Naive thymus-derived CD4-positive, alpha-beta T cell (primary cell): ENCODE measurements at places on chromosomes 1 and 21. TPM values are rescaled to one million over a fixed set of nuclear protein-coding genes. Genes with fewer than 3 reads are reported as not detected.
A peak's percentile ranks its signal among the peaks of the same experiment; 100 is the strongest.

- DNase-seq: peak; percentile 52
Measured at GRCh38 chr1:25711555-25712298, 88.3 kb upstream of the SELENON start.

- DNase-seq: no peak
Measured at GRCh38 chr1:188170411-188170810, 1341.7 kb downstream of the PLA2G4A start.

The FAM89A gene
- total RNA-seq: 6.9 TPM in 2 replicates

DNA sequence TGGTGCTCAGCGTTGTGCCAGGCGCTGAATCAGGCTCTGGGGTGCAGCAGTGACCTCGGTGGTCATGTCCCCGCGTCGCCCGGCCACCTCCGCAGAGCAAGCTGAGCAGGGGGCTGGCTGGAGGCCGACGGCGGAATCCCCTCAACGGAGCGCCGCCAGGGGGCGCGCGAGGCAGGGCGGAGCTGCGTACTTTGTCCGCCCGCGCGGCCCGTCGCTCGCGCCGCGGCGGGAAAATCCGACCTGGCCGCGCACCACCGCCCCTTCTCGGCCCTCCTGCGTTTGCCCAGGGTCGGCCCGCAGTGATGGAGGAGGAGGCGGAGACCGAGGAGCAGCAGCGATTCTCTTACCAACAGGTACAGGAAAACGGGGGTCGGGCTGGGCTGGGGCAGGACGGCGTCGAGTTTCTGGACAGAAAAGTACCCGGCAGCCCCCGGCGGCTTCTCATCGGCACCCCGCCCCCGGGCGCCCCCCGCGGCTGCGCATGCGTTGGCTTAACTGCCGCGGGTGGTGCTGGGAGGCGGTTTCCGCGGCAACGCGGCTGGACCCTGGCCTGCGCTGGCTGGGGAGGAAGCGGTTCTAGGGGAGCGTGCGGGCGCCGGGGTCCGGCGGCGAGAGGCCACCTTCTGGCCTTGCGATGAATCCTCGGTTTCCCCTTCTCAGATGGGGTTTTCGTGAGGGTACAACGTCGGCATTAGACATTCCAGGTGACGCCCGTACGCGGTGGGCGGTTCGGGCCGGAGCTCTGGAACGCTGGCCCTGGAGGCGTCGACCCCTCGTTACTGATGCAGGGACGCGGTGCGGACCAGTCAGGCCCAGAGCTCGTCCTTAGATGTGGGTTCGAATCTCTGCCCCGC lies at the start of gene CENPS:
Gene CENPS, plus strand, starts transcription at position 218 of the 854 bp plus-strand sequence. Its CDS starts 85 bp downstream, at position 303.
- DNase-seq: peak; percentile 96

- no peak for DNase-seq
Measured at GRCh38 chr1:21882721-21883415, 54.2 kb downstream of the HSPG2 start.

DNA sequence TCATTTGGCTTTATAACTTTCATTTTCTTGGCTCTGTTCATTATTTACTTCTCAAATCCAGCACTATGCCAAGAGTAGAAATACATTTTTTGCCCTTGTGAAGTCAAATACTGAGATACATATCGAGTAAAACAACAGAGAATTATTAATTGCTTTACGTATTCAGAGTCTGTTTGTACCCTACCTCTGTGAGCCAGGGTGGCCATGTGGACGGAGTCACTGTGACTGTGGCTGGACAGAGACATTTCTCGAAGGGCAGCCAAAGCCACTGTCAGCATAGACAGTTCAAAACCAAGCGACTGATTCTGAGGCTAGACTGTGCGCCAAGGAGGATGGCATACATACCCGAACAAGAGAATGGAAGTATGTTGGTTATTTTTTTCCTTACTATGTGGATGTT lies 391.0 kb upstream of the PROX1 start:
- DNase-seq: no peak

DNA sequence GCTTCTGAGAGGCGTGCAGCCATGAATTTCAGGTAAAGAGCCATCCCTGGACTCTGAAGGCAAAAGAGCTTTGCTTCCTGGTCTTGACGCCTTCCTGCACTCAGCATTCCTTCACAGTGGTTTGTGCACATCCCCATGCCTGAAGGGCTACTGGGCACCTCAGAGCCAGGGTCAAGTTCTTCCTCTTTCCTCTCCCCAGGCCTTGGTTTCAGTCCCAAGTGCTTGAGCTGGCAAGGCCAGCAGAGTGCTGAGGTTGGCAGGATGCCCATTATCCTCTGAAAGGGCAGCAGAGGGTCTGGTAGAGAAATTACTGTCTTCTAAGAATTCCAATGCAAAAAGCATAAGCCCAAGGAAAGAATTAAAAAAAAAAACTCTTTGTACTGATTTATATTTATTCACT lies 1064.9 kb downstream of the TTLL7 start:
- DNase-seq: no peak

The PLCH2 gene
- total RNA-seq: 11.8 TPM
